ENCODE measurements at places on chromosomes 1 and 21.
A peak's percentile ranks its signal among the peaks of the same experiment; 100 is the strongest.

DNA sequence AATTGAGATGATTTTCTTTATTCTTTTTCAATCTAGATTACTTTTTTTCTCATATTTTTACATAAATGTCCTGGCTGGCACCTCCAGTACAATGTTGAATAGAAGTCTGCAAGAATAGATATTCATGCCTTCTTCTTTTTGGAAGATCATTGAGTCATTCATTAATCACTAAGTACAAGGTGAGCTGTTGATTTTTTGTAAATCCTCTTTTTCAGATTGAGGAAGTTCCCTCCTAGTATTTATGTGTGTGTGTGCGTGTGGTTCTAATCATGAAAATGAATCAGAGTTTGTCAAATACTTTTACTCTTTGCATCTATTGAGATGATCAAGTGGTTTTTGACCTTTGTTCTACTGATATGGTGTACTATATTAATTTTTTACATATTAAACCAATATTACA is 859.3 kb downstream of the KCNT2 start:
- DNase-seq: no peak

DNA sequence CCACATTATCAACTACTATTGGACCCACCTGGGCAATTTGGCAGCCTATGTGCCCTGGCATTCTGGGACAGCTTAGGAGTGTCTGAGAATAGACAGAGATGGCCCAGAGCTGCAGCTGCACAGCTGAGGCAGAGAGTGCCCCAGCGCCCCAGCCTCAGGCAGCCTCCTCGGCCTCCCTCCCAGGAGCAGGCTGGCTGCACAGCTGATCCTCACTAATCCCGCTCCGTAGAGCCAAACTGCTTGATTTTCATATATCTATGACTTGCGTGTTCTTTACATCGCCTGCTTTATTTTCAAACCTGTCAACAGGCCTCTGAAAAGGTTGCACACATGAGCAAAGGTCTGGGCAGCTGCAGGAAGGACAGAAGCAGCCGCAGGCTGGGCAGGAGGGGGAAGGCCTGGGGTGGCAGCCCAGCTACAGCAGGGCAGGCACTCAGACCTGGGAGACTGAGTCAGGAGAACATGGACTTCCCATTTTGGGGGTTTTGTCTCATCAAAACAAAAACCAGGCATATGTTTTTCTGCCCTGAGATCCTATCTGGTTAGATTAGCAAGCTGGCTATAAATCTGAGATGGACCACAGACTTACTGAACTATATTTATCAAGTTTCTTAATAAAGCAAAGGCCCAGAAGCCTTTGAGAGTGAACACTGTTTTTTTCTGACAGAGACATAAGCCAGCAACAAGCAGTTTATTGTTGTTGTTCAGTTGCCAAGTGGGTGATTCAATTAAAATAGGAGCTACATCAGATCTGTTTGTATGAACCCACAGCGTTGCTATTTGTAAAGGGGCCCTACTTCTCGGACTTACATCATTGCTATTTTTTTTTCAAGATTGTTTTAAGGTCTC is 301.8 kb upstream of the DUSP10 start:
- DNase-seq: no peak

DNA sequence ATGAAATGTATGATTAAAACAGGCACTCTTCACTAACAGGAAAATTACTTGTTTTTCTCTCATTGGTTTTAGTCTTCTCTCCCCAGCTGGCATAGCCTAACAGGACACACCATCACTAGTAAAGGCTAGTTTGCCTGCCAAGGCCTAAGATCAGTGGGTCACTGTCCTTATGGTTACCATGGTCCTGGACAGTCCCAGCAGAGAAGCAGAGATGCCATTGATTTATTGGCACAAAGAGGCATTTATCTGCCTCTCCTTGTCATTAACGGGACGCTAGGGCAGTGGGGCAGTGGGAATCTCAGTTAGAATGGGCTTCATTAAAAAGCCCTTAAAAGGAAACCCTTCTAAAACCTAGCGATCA is 13.9 kb downstream of the CD247 start:
- DNase-seq: peak; percentile 13

DNA sequence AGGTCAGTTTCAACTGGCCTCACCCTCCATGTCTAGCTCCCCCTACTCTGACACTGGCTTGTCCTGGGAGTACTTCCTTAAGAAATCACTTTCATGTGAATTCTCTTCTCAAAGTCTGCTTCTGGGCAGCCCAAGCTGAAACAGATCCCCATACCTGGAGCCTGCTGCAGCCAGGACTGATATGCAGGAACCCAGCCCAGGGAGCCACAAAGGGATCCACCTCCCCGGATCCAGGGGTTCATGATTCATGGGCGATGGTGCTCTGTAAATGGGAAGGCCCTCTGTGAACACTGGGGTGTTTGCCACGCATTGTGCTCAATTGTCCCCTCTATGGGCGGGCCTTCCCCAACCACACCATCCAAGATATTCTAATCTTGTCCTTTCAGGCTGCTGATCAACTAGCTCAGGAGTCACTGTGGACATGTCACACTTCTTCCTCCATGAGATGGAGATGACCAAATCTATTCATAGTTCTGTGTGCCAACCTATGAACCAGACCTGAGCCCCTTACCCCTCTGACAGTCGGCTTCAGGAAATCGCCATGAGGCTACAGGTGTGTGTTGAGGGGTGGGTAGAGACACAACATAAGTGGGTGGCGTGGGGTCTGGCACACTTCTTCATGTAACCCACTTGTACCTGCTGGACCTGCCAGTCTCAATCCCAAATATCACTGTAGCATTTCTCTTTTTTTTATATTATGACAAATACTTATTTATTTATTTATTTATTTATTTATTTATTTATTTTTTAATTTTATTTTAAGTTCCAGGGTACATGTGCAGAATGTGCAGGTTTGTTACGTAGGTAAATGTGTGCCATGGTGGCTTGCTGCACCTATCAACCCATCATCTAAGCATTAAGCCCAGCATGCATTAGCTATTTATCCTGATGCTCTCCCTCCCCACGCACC is 41.8 kb downstream of the RUNX3 start:
- no peak for DNase-seq

DNA sequence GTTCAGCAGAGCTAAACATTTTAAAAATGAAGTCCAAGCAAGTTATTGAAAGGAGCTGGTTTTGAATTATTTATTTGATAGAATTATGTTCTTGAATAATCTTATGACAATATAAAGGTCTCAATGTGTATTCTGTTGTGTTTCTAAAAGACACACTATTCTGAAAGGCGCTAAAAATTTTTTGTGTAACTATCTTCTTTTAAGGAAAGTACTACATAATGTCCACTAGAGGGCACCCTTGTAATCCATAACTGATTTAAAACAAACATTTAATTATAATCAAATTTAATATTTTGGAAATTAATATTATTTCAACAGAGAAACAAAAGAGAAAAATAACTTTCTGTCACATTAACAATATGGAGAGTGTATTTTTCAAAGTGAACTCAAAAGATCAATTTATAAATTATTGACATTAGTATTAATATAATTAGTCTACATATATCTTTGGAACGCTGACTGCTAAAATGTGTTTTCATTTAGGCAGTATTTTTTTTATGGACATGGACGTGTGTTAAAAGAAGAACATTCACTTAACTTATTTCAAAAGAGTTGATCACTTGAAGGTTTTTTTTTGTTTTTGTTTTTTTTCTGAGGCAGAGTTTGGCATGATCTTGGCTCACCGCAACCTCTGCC is 248.4 kb downstream of the DENND1B start:
- no peak for DNase-seq

GRCh38 chr1:168717906-168718891 is 10.8 kb downstream of the DPT start:
- DNase-seq: no peak

DNA sequence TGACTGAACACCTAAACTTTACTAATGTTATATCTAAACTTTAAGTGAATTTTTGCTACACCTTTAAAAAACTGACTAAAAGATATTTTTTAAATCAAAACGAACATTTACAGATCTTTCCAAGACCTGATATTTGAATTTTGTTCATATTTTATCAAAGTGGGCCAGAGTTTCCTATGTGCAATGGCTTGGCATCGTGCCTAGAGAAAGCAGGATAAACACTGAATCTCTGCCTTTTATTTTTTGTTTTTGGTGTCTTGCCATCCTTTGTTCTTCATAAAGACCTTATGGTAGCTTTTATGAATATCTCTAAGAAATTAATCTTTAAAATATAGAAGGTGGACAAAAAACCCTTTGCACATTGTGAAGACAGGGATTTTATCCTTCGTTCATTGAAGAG is 25.8 kb upstream of the VPS26C start:
- DNase-seq: no peak

GRCh38 chr1:59554752-59555151 is 257.9 kb downstream of the FGGY start:
- no peak for DNase-seq

DNA sequence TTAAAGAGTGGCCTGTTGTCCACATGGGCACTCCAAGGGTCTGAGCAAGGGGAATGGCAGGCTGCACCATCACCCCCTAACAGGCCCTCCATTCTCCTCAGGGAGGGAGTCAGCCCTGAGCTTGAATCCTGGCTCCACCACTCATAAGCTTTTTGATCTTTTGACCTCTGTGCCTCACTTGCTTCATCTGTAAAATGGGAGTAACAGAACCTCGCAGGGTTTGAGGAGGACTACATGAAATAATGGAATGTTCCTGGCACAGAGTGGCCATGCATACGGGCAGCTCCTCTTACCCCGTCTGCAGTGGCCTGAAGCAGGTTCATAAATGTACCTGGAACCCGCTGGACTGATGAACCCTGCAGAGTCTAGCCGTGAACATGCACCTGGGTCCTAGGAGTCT is 2.1 kb upstream of the XKR8 start:
- no peak for DNase-seq

GRCh38 chr1:165288350-165289120 is 68.0 kb downstream of the LMX1A start:
- DNase-seq: no peak

DNA sequence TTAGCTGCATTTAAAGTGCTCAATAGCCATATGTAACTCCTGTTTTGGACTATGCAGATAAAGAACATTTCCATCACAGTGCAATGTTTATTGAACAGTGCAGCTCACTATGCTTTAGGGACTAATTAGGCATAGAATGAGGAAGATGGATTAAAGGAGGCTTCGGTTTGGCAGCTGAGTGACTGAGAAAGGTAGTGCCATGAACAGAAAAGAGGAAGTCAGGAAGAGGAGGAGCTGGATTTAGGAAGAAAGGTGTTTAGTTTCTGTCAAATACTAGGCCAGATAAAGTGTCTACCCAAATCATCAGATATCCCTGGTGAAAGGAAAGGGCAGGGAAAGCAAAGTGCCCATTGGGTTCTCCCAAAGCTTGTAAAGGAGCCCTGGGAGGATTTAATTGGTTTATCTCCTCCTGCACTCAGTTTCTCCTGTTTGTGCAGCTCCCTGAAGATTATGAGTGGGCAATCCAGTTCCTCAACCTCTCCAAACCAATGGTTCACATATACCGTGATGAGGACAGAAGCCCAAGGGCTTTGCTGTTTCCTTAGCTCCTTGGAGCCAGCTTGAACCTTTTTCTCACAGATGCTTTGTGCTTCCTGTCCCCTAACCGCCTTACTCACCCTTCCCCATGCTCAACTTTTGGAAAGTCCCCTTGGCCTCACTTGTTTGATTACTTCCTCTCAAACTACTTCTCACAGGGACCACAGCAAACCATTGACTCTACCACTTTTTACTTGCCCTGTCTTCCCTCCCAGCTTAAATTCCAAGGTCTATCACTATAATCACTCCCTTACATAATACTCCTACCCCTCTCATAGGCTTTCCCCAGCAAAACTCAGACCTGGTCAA is 3.5 kb upstream of the RAP1A start:
- DNase-seq: no peak

DNA sequence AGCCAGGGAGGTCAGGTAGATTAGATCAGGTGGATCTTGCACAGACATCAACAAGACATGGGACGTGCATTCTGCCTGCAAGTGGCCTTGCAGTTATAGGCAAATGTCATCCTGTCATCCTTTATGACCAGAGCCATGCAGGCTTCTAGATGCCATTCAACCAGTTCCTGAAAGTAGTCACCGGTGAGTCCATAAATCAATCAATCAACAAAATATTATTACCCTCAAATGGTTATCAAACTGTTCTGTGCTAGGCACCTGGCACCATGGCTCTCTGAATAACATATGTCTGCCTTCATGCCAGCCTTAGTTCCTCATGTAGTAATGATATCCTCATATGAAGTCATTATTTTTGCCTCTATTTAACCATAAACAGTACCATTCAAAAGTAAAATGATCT is 146.9 kb downstream of the TOMM20 start:
- no peak for DNase-seq

- no peak for DNase-seq
These were observed 100.3 kb upstream of the SGIP1 start for GRCh38 chr1:66433611-66434010.

GRCh38 chr1:38611664-38612211 is 247.8 kb downstream of the RRAGC start:
- DNase-seq: peak; percentile 9

DNA sequence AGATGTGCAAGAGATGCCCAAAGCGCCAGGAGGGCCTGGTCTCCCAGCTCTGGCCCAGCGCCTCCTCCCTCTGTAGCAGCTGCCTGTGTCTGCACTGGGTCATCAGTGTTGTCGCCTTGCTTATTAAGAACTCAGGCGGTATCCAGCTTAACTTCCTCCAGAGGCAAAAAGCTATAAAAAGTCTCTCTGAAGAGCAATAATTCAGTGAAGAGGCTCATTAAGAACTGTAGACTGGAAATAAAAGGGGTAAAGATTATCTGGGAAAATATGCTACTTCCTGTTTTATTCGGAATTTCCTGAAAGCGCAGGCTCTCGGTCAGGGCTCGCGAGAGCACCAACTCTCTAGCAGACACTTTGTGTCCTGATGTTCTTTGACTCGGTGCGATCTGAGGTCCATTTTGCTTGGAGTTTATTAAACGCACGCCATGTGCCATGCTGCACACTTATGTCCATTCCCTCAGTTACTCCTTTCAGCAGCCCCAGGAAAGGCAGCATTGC is 70.4 kb downstream of the MRPS6 start:
- no peak for DNase-seq

DNA sequence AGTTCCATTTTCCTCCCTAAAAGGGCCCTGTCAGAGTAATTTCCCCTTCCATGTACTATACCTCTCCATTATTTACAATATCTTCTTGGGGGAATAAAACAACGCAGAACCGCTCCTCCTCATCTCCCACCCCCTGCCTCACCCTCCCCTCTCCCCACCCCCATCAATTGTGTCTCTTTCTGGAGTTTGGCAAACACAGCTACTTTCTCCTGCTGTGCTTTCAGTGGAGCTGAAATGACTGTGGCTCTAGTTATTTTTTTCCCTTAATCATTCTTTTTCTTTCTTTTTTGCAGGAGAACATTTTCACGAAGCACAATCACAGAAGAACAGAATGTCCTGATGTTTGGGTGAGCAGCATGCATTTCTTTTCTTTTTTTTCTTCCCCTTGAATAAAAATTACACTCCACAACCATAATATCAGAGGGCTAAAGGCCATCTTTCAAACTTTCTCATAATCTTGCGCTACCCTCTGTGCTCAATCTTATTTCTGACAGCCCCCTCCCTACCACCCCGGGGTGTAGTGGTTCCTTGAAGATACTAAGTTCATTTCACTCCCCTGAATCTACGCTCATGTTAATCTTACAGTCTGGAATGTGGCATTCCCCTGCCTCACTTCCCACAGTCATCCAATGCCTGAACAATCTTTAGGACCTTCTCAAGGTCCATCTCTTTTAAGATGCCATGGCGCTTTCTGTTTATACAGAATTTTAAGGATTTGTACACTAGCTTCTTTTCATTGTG is 8.8 kb upstream of the PLXNA2 start:
- no peak for DNase-seq

GRCh38 chr1:42957880-42958487 is 684 bp downstream of the SLC2A1 start:
- no peak for DNase-seq

- DNase-seq: no peak
These were observed 13.1 kb upstream of the DUSP12 start for GRCh38 chr1:161736335-161736969.

All from vagina (tissue), 2 donors.